DMS 273 treated with DMSO at 0.1 percent for 48 hours (cell line): ENCODE measurements at places on chromosomes 5 and 9.
A peak's percentile ranks its signal among the peaks of the same experiment; 100 is the strongest.

DNA sequence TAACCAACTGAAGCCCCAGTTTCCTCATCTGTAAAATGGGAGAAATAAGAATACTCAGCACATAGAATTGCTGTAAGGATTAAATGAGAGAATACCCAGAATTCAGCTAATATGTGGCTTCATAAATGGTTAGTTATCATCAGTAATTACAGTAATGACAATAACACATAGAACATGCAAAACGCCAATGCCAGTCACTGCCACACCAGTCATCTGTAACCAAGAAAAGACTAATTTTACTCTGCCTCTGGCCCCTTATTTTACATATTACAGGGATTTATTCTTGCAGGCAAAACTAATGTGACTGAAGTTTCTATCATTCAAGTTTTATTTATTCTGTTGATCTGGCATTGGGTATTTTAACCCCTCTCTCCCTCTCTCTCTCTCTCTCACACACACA, 46.5 kb downstream of the EBF1 start:
- DNase-seq: no peak

DNA sequence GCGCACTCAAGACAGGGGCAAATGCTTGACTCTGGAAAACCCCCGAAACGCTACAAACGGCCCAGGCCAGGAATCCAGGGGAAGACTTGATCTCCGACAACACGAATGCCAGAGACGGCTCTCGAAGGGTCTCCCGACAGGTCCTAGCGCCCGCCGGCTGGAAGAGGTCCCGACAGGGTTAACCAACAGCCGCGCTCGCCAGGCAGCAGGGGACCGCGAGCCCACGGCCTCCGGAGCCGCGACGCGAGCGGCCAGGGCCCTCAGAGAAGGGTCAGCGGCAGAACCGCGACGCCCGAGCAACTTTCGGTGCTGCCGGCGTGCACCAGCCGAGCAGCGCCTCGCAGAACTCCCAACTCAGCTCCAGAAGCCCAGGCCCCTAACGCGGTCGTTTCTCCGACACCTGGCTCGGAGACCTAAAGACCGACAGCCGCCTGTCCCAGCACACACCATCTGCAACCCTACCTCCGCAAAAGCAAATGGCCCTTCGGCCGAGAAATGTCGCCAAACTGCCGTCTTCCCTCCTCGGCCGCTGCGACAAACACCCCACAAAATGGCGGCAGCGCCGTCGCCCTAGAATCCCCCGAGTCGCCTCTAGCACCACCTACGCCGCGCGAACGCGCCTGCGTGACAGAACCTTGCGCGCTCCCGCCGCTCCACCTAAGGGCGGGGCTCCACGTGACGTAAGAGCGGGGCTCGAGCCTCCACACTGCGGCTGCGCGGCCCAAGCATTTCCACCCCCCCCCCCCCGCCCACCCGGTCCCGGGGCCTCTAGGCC, at the start of gene CLK4:
Gene CLK4, minus strand, starts transcription at position 567 of the 775 bp plus-strand sequence. CDS start 3,634 bp downstream, outside the sequence.
- peak; percentile 68 for DNase-seq

DNA sequence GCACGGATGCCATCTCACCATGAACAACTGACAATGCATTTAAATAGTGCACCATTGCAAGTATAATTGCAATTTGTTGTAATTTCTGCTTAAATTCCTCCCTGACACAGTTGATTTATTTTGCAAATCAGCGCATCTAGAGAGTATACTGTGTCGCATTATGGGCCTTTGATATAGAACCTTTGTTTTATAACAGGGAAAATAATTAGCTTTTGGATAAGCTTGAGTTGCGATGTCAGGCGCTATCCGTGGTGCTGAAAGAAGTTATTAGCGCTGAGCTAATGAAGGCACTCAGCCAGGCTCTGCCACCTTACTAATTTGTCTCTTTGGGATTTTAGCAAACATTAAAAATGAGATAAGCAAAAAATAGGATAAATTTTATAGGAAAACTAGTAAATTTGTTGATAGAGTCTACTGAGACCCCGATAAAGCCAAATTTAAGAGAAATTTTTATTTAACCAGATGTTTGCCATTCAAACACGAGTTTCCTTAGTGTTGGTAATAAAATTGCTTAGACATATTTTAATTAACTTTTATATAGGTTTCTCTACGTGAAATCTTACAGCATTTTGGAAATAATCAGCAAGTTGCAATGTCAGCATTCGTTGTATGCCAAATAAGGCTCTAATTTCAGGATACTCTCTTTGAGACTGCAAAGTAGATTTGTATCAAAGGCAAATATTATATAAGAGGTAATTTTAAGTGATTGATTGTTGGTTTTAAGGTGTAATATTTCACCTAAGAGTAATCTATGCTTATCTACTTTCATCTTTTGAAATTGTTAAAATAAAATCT, 355.5 kb downstream of the TLR4 start:
- DNase-seq: no peak

DNA sequence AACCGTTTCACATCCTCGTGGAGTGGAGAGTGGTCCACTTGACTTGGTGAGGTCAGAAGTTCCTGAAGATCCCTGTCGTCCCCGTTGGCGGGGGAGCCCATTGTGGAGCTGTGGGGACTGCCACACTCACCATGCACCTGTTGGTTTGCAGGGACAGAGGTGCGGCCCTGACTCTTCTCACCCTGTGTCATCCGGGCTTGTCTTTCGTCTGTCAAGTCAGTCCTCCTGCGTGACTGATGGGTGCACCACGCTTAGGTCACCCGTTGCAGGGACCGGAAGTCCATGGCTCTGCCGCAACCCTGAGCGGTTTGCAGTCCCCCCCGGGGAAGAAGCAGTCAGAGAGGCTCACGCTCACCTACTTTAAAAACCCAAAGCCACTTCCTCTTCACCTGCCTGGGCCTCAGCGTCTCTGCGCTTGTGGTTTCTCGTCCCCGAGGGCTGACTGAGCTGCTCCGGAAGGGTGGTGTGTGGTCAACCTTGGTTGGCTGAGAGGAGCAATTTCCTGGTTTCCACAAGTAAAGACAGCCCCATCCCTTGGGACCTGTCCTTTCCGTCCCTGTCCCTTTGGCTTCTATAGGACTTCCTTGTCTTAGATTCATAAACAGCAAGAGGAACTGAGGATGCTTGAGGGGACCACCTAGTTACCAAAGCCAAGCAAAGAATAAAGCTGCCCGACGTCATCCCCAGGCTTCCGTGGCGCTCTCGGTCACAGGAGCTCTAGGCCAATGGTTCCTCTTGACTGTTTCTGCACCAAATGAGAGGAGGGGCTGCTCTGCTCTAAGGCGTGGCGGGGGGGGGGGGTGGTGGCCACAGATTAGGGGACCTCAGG, 53.2 kb downstream of the USP20 start:
- DNase-seq: no peak

DNA sequence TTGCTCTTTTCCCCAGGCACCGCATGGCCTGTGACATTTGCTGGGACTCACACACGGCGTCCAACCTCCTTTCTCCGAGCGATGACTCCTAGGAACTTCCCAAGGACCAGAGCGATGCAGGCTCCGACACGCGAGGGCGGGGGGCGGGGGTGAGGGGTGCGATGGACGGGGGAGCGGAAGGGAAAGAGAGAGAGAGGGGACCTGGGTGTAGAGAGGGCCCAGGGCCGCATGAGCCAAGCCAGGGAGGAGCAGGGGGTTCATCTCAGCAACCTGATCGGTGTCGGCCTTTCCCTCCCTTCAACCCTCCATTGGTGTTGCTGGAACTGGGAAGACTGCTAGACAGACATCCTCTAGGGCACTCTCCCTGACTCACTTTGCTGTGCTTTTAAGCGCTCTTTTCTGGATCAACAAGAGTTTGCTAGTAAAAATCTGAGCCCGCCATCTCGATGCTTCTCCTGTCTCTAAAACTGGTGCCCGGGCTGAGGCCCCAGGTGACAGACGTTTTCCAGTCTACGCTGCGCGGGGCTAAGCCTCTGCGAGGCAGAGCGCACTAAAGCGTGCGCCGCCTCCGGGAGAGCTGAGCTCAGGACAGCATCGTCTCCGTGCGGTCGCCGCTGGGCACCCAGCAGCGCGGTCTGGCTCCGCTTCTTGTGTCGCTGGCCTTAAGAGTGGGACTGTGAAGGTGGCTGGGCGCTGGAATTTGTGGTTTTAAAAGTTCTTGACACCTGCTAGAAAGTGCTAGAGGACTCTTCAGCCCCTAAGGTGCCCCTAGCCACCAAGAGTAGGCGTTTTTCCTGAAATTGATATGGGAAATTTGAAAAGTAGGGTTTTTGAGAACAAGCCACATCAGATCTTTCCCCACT, 1.0 kb upstream of the TSLP start:
- no peak for DNase-seq

DNA sequence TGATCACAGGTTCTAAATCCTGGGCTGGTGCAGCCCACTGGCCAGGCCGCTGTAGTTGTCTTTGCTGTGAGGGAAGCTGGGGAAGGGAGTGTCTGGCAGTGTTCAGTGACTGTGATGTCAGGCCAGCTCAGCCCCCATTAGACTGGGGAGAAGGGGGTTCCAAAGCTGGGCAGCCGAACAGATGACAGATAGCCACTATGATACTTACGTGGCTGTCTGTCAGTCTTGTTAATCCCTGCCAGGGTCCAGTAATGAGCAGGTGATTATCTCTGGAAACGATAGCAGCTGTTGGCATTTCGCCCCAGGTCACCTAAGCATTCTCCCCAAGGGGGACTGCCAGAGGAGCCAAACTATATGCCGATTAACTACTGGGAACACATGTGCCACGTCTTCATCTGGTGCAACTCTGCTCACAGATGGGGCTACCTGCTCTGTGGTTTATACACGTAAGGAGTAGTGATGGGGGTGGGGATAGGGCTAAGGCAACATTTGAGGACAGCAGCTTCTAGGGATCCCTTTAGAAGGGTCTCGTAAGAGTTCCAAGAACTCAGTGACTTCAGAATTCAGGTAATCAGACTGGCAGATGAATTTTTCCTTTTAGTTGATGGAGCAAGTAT, 396.3 kb downstream of the KDM4C start:
- DNase-seq: no peak

GRCh38 chr5:14777187-14777586, 94.4 kb downstream of the ANKH start:
- no peak for DNase-seq

- no peak for DNase-seq
These were observed 316.0 kb upstream of the TLE4 start for GRCh38 chr9:79255651-79256260.

DNA sequence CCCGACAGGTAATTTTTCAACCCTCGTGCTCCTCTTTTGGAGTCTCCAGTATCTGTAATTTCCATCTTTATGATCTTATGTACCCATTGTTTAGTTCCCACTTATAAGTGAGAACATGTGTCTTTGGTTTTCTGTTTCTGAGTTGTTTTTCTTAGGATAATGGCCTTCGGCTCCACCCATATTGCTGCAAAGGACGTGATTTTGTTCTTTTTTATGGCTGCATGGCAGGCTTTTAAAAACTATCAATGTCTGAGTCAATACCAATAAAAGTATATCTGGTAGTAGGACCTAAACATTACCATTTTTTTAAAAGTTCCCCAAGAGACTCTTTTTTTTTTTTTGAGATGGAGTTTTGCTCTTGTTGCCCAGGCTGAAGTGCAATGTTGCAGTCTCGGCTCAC, 3.9 kb upstream of the SLC26A2 start:
- no peak for DNase-seq

- no peak for DNase-seq
These were observed 143.0 kb downstream of the FBN2 start for GRCh38 chr5:128395073-128395472.

DNA sequence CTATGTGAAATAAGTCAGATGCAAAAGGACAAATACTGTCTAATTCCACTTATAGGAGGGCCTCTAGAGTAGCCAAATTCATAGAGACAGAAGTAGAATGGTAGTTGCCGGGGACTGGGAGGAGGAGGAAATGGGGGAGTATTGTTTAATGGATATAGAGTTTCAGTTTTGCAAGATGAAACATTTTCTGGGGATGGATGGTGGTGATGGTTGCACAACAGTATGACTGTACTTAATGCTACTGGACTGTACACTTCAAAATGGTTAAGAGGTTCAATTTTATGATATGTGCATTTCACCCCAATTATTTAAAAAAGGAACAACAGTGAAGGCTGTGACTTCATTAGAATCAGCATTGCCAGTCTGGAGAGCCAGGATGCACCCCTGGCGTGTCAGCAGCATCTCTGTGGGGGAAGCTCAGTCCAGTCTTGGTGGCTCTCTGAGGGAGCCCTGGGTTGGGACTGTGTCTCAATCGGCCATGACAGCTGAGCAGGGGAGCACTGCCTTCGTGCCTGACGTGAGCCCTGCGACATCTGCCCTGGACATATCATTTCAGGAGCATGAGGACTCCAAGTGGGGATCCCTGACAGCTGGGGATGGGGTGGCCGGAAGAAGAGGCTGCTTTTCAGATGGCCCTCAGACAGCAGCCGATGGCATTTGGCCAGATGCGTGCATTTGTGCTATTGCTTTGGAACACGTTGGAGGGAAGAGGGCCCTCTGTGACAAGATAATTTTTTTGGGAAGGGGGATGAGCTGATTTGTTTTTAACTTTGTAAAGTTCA, 130.8 kb upstream of the STC2 start:
- DNase-seq: no peak

GRCh38 chr5:38267372-38267771, 9.0 kb downstream of the EGFLAM start:
- peak; percentile 82 for DNase-seq

DNA sequence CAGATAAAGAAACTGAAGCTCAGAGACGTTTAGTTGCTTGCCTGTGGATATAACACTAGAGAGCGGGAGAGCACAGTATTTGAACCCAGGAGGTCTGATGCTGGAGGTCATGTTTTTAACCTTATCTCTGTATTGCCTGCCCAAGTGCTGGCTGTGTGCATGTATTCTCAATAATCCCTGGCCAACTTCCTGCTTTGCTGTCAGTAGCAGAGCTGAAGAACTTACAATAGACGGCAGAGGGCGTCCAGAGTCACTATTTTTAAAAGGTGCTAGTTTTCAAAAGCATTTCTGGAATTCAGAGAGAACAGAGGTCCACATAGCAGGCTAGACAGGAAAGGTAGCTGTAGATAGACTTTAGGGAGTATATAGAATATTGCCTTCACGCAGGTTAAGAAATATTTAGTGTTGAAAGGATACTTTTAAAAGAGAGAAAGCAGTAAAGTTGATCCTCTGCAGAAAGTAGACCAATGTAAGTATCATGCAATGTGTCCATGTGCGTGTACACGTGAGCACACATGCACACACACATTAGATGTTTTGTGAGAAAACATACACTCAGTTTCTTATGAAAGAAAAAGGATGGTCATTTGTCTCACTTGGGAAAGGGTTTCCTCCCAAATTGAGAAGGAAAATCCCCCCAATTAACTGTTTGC, 46.3 kb downstream of the PTCD2 start:
- peak; percentile 10 for DNase-seq

GRCh38 chr9:135512904-135513303, 8.3 kb upstream of the LCN1 start:
- DNase-seq: no peak

DNA sequence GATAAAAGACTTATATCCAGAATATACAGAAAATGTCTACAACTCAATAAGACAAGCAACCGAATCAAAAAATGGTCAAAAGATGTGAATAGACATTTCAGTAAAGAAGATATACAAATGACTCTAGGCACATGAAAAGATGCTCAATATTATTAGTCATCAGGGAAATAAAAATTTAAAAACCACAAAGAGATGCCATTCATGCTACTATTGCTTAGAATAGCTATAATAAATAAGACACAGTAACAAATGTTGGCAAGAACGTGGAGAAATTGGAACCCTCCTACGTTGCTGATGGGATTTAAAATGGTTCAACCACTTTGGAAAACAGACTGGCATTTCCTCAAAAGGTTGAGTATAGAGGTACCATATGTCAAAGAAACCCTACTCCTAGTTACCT, 39.8 kb downstream of the POLK start:
- no peak for DNase-seq

GRCh38 chr5:154189256-154189818, 1.2 kb upstream of the GALNT10 start:
- DNase-seq: no peak
